GM12892 (cell line): ENCODE measurements at places on chromosomes 6 and 20.

DNA sequence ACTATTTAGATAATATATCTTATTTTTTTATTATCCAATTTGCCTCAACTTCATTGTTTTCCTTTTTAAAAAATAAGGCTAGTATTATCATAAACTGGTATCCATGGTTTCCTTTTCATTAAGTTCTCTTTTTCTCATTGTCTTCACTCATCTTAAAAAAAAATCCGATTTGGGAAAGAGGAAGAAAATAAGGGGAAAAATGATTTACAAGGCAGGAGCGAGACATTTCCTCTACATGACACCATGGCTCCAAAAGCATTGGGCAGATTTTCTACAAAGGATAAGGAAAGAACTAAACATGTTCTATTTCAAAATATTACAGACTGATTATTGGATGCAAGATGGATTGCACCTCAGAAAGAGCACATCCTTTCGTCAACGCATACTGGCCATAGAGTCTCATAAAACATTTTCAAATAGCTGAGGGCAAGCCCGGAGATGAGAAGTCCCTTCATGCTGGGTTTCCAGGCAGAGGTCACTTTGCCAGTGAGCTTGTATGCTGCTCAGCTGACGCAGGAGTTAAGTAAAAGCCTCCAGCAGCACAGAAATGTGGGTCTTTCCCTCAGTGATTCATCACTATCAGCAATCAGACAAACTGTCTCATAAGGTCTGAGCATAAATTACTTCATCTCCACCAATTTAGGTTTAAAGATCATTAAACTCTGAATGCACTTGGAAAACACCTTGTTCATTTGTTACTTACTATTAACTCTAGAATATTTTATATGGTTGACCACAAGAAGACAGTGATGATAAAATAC, 129.0 kb upstream of the TNFAIP3 start:
- no peak for DNase-seq

GRCh38 chr6:106383573-106383972, 23.1 kb downstream of the CRYBG1 start:
- DNase-seq: no peak

DNA sequence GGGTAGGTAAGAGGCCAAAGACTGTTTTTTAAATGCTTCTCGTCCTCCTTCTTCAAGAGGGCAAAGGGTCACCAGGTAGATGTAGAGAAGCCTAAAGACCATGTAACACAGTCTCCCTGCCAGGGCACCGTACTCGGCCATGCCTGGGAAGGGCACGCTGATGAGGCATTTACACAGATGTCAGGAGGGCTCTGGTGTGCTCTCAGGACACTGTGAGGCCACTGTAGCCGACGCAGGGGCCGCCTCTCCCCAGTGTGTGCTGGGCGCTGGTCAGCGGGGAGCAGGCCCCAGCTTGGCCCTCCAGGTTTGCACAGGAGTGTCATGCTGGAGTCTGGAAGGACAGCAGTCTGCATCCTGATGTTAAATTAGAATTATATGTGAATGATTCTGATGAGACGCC, 7.1 kb upstream of the MTG2 start:
- DNase-seq: no peak

DNA sequence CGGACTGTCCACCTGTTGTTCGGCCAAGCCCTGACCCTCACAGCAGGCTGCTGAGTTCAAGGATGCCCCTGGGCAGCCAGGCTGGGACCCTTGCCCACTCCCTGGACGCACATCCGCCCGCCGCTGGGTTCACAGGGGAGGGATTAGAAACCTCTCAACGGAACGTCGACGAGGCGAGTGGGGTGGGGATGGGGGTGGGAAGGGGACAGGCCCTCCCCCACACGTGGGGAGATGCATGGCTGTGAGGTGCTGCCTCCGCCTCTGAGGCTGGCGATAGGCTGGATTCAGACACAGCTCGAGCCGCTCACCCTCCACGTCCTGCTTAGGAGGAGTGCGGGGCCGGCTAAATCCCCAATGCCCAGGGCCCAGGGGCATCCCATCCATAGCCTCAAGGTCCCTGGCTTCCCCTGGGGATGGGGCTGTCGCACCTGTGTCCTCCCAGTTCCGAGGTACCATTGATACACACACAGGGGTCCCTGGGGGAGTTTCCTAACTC, 90.6 kb upstream of the BHLHE23 start:
- no peak for DNase-seq

DNA sequence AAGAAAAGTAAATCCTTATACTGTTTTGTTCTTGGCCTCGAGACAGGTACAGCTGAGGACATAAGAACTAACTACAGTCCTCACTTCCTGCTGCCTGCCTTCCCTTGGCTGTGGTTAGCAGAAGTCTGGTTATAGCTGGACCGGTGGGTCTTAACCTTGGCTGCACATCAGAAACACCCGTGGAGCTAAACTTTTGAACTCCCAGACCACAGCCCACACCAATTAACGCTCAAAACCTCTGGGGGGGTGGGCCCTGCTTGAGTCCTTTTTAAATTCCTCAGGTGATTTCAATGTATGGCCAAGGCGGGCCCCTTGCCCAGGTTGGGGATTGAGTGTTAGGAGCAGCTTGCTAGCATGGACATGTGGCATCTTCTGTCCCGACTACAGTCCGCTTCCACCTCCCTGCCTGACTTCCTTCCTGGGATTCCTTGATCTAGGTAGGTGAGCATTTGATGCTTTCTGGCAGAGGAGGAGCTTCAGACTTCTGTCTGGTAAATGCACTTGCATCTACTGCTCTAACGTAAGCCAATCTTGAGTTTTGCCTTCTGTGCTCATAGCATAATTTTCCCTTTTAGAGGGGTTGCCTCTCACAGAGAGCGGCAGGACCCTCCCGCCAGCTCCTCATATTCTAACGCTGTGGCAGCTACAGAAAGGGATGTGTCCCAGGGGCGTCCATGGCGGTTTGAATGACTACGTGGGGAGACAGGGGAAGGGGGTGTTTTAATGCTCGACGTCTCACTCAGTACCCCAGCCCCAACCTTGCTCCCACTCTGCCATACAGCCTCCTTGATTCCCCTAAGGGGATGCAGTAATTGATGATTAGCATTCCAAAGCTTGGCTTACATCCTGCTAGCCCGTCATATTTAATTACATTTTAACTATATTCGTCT, 390.1 kb downstream of the ZFAND3 start:
- DNase-seq: no peak

- peak; percentile 68 for DNase-seq
Measured at GRCh38 chr20:25288291-25289181, 40.7 kb downstream of the PYGB start.

DNA sequence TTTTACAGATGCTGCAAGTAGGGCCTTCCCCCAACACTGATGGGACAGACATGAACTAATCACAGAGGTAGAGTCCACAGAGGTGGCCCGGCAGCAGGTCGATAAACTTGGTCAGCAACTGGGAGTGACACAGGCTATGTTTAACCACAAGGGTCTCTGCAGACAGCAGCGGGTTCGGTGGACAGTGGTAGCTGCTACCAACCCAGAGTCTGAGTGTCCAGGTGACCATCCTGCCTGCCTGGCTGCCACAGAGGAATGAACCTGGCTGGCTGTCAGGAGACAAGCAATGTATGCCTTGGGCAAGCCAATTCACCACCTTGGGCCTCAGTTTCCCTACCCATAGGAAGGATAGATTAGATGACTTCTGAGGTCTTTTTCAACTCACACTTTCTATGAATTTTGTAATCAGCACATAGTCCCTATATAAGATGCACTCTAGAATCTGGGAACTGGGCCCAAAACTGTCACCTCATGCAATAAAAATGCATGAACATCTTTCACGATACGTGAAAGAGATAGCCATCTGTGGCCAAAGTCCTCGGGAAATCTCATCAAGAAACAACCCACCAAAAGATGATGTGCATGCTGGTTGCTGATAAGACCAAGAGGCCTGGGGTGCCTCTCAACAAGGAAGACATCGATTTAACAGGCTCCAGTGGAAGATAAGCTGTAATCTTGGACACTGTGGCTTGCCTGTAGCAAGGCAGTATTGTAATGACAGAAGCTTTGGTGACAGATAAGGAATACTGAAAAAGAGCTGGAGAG, 30.5 kb downstream of the MDGA1 start:
- no peak for DNase-seq

DNA sequence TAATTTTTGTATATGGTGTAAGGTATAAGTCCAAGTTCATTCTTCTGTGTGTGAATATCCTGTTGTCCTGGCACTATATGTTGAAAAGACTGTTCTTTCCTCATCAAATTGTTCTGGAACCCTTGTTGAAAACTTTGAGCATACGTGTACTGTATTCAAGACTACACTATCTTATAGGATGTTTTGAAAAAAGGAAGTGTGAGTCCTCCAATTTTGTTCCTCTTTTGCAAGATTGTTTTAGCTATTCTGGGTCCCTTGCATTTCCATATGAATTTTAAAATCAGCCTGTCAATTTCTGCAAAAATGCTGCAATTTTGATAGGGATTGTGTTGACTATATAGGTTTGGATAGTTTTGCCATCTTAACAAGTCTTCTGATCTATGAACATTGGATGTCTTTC, 195.2 kb downstream of the BACH2 start:
- no peak for DNase-seq

DNA sequence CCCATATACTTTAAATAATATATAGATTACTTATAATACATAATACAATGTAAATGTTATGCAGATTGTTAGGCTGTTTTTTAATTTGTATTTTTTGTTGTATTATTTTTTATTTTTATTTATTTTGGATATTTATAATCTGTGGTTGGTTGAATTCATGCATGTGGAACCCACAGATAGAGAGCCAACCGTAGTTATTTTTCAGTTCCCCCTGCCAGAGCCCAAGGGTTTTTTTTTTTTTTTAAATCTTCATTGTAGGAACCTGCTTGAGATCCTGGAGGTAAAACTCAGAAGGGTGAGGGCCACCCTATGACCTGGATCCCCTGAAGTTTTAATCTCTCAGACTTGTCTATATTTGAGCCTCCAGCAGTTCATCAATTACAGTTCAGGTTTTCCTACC, 133.2 kb downstream of the B3GAT2 start:
- no peak for DNase-seq

DNA sequence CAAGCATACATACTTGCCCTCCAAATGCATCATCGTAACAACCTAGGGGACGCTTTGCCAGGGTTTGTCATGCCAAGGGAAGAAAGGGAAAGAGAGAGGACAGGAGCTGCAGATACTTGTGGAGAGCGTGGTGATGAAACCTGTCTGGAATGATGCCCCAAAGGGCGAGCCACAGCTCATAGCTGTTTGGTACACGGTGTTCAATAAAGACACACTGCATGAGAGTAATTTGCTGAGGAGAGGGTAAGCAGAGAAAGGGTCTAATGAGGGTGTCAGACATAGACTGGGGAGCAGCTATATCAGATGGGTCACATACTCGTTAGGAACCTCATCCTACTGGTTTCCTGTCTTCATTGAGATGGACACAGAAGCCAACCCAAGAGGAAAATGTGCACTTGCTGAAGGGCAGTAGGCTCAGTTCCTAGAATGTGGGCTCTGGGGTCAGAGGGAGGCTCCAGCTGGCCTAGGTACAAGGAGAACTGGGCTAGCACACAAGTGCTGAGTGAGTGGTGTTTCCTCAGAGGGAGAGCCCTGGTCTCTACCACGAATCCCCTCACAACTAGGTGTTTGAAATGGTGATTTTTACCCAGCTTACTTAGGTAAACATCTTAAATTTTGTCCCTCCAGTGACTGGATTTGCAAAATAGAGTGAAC, 5.2 kb upstream of the FOXO3 start:
- DNase-seq: no peak

DNA sequence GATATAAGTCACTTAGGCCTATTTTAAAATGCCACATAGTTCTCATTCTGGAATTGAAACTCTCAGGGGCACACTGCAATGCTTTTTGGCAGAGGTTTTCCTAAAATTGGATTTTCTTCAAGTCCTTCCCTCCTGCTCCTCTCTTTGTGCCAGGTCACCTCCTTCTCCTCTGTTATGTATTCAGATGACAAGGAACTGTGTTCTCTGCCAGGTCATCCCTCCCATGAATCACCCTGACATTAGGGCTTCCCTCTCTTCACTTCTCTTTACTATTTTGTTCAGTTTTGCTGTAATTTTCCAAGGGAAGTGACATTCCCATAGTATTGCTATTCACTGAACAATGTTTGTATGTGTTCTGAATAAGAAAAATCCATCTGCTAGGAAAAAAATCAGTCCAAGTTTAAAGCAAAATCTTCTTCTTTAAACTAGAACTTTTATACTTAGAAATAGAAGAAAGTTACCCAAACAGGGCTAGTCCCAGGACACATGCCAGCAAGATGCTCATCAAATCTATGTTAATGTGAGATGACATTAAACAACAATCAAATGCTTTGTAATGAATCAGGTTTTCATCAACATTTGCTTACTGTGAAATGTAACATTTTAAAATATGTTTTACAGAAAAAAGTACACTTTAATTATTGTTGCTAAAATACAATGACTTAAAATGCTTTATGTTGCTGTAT, 461.1 kb downstream of the MMUT start:
- DNase-seq: no peak

- DNase-seq: no peak
Measured at GRCh38 chr6:49004801-49005200, 458.3 kb downstream of the MMUT start.

- no peak for DNase-seq
Measured at GRCh38 chr20:4956200-4956810, 45.0 kb downstream of the SLC23A2 start.

GRCh38 chr6:36920049-36920448, 34.3 kb downstream of the C6orf89 start:
- DNase-seq: no peak

- no peak for DNase-seq
Measured at GRCh38 chr20:4095639-4096038, 80.3 kb upstream of the RNF24 start.

GRCh38 chr6:37516076-37516919, 16.6 kb upstream of the CCDC167 start:
- DNase-seq: peak; percentile 68

DNA sequence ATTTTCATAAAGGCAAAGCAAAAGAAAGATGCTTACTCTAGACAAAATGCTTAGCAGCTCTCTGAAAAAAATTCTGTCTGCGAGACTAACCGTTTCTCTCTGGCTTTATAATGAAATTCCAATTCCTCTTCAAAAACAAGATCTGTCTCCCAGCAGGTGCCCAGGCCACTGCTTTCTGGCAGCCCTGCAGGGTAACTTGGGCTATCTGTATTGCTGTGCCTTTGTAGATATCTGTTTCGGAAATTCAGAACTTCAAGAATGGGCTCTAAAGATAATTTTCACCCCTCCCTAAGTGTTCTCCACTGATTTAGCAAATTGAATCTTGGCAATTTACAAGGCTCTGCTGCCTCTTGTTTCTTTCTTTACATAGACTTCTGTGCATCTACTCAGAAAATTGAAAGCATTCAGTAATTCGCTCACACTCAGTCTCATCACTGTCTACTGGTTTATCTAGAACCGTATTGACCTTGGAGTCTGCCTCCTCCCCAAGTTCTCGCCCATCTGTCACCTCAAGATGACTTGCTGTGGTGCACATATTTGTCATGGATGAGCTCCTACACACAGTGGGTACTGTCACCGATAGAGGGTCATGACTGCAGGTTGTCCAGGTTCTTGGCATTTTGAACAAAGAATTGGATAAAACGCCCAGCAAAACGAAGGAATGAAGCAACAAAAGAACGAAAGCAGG, 26.4 kb upstream of the FABP7 start:
- no peak for DNase-seq

DNA sequence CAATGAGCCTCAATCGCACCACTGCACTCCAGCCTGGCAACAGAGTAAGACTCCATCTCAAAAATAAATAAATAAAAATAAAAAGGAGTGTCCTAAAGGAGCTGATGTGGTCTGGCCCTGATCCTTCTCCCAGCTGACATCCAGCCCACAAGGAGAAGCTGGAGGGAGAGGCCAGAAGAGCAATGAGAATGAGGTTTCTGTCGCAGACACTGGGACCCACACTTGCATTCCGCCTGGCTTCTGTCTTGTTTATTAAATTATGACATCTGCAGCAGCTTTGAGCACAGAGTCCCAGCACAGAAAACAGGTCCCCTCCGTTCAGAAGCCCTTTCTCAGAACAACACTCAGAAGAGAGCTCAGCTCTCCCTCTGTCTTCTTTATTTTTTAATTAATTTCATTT, 10.3 kb upstream of the E2F1 start:
- no peak for DNase-seq
